ENCODE measurements at places on chromosomes 4 and X. TPM values are rescaled to one million over a fixed set of nuclear protein-coding genes. Genes with fewer than 3 reads are reported as not detected.

- DNase-seq, result no peak
Measured at GRCh38 chrX:15745179-15745578, 7.1 kb downstream of the CA5B start.

- no peak for DNase-seq
Measured at GRCh38 chrX:37722595-37722994, 37.0 kb downstream of the XK start.

GRCh38 chr4:170414961-170415360 lies 325.2 kb upstream of the AADAT start:
- no peak for DNase-seq

GRCh38 chrX:43656005-43656494 lies at the start of gene MAOA:
Gene MAOA, plus strand, starts transcription at chrX:43656299. Its CDS starts 43 bp downstream, at chrX:43656342.
- DNase-seq, result peak; percentile 15

DNA sequence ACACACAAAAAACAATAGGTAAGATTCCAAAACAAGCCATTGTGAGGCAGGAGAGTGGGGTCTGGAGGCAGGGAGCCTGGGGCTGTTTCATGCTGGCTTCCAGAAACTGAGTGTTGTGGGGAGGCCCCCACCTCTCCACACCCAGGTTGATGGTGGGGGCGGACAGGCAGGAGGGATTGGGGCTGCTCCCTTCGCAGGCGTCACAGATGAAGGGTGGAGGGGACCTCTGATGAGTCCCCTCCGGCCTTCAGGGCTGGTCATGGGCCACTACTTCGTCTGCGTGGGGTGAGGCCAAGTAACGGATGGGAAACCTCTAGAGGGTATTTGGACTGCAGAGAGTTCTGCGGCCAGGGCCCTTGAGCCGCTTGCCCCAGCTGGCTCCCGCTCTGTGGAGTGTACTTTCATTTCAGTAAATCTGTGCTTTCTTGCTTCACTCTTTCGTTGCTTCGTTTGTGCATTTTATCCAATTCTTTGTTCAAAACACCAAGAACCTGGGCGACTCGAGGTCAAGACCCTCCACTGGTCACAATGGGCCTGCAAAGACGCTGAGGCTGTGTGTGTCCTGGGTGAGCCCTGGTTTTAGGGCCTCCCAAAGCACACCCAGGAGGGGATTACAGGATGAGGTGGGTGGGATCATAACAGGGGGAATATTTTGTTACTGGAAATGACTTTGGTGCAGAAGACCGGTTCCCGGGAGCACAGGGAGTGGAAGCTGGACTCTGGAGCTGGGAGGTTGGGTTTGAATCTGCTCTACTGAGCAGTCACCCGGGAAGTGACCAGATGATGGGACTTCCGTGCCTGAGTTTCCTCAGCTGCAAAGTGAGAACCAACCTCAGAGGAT lies 83.7 kb upstream of the ADRA2C start:
- no peak for DNase-seq

DNA sequence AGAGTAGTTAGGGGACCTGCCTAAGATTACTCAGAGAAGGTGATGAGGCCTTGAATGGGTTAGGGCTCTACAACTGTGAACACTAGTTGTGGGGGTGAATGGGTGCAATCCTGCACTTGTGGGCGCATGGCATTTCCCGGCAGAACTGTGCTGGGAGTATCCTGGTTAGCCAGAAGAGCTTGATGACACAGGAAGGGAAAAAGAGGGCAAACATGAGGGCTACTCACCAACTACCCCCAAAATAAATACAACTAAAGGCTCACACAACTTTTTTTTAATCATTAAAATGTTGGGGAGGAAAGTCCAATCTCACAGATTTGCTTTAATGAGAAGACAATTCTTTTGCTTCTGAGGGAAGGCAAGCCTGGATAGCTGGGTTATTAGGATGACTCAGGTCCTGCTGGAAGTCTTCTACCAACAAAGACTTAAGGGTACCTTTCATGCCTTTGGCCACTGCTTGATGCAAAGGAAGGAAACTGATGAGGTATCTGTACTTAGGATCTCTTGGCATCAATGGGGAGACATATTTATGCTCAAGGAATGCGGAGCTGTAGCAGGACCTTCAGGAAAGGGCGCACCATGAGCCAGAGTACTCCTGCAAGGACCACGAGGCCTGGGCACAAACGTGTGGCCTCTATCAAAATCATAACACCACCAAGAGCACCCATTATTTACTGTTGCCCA lies 2.6 kb downstream of the PHKA2 start:
- DNase-seq, result no peak

DNA sequence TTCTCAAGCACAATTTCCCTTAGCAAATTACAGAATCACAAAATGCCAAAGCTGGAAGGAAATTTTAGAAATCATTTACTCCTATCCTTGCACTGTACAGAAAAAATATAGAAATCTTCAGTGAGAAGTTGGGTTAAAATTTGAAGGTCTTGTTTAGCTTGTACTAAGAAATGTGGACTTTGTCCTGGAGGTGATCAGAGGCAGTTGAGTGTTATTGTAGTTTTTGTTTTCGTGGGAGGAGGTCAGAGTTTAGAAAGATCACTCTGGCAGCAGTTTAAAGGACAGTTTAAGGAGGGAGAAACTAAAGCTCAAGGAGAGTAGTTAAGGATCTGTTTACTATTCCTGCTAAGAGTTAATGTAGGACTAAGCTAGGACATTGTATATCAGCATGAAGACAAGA lies 54.4 kb upstream of the CXorf51B start:
- no peak for DNase-seq

DNA sequence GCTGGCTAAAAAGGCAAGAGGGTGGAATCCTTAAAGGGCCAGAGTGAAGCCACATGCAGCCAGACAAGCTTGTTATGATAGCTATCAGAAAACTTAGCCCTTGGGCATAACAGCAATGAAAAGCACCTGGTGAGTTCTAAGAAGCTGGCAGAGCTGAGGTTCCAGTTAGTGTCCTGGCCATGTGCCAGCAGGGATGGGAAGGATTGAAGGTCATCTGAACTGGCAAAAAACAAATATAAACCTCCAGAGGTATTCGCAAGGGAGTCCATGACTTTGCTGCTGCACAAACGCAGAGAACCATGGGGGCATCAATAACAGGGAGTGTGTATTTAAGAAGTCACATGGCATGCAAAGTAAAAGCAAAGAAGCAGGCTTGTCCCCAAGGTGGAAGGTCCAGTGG lies 208.9 kb downstream of the FAM47A start:
- DNase-seq, result no peak

GRCh38 chrX:81957900-81958545 lies 756.1 kb downstream of the SH3BGRL start:
- no peak for DNase-seq

- DNase-seq, result peak; percentile 5
Measured at GRCh38 chrX:135484641-135485289, 35.7 kb upstream of the INTS6L start.

- no peak for DNase-seq
Measured at GRCh38 chr4:186234367-186234766, 7.1 kb downstream of the KLKB1 start.

DNA sequence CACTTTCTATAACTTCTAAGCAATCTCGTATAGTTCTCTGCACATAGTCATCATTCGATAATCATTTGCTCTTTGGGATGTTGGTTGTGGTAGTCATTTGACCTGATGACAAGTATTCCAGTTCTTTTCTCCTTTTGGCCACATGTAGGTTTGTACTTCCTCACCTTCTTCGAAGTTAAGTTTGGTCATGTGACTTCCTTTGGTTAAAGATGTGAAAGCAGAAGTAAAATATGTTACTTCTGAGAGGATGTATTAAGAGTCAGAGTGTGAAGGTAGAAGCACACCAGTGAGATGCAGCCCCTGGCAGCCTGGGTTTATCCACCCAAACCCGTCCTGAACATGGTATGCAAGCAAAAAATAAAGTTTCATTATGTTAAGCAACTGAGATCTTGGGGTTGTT lies 48.9 kb upstream of the ZNF518B start:
- DNase-seq, result no peak

DNA sequence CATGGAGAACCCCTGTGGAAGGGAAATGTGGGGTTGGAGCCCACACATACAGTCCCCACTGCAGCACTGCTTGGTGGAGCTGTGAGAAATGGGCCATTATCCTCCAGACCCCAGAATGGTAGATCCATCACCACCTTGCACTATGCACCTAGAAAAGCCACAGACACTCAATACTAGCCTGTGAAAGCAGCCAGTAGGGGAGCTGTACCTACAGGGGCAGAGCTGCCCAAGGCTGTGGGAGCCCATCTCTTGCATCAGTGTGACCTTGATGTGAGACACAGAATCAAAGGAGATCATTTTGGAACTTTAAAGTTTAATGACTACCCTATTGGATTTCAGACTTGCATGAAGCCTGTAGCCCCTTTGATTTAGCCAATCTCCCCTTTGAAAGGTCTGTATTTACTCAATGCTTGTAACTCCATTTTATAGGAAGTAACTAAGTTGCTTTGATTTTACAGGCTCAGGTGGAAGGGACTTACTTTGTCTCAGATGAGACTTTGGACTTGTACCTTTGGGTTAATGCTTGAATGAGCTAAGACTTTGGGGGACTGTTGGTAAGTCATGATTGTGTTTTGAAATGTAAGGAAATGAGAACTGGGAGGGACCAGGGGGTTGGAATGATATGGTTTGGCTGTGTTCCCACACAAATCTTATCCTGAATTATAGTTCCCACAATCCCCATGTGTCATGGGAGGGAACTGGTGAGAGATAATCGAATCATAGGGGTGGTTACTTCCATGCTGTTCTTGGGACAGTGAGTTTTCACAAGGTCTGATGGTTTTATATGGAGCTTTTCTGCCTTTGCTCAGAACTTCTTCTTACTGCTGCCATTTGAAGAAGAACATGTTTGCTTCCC lies 352.6 kb downstream of the INPP4B start:
- no peak for DNase-seq

DNA sequence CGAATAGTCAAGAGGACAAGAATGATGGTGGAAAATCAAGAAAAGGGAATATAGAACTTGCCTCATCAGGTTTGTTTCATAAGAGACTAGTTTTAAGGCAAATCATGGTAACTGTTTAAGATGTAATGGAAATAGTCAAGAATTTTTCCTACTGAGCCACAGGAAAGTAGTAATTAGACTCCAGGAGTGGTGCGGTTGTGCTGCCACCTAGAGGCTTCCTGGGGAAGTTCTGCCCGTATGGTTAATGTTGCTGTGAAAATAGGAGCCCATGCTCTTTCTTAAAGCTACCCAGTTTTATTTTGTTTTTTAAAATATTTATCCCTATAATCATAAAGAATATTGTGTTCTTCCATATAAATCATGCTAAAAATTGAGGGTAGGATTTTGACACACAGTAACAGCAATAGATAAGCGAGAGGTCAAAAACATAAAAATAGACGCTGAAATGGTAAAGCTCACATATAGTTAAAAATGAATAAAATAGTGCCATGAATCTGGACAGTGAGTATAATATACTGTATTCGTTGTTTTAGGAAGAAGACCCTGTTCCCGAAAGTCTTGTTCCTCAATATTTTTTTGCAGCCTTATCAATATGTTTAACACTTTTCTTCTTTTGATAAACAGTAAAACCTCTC lies 87.0 kb downstream of the PHOX2B start:
- DNase-seq, result peak; percentile 10

DNA sequence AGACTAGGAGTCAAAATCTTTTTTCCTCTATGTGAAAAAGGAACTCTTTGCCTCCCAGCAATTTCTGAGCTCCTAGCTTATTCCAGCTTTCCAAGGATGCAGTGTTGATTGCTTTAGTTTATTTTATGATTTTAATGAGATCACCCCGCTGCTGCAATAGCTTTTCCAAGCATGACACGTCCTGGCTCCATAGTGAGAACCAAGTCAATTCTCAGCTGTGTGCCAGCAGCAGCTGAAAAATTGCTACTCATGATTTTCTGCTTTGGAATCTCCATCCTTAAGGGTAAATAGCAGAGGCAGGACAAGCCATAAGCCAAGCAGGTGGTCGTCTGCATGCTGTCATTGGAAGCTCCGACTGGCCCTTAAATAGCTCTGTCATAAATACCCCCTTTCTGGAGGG lies 64.5 kb downstream of the FTHL17 start:
- no peak for DNase-seq

DNA sequence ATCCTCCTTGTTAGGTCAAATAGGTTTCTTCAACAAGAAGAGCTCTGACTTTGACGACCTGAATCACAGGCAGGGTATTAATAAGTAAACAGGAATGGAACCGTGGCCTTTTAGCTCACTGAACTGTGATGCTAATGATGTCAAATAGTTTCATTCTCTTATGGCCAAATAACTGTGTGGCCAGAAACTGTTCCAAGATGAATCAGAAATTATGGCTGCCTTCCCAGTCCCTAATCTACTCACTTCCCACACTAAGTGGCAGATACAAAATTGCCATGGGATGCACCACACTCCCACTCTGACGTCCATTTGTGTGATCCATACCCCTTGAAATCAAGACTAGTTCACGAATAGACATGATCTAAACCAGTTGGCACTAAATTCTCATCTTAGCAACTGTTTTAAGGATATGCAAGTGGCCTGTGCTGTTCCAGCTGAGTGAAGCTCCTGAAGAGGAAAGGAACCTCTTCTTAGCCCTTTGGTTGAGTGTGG lies 455.4 kb downstream of the IL15 start:
- peak; percentile 61 for DNase-seq

- DNase-seq, result no peak
Measured at GRCh38 chrX:109841257-109841656, 108.2 kb upstream of the ACSL4 start.

- no peak for DNase-seq
Measured at GRCh38 chr4:58739275-58739674, 1629.1 kb upstream of the IGFBP7 start.

DNA sequence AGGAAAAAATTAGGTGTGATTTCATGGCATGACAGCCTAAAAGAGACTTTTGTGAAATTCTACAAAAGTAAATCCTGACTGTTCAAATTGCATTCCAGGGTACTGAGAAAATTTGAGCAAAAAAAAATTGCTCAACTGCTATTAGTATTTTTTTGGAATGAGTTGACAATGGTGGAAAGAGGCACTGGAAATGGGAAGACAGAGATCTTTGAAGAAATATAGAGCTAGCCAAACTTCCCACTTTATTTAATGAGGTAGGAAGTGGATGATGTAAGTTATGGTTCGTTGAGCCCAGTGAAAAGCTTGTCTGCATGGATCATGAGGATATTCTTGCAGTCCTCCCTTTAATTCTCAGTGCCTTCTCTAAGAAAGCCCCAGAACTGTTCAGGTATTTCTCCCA lies 183.8 kb downstream of the PTTG2 start:
- DNase-seq, result no peak

- peak; percentile 85 for DNase-seq
Measured at GRCh38 chr4:123555233-123555806, 158.7 kb downstream of the SPRY1 start.

The NDST4 gene
- total RNA-seq, result not detected

The ZNF157 gene
- total RNA-seq, result not detected

The ZNF630 gene
- 2.3 TPM for total RNA-seq

The ERCC6L gene
- 4.7 TPM for total RNA-seq

The GATA1 gene
- total RNA-seq, result not detected

The CSTF2 gene
- 24.9 TPM for total RNA-seq

The RRH gene
- total RNA-seq, result 0.07 TPM

The RENBP gene
- 4.9 TPM for total RNA-seq

The SSX4 gene
- total RNA-seq, result not detected

The FHDC1 gene
- 0.04 TPM for total RNA-seq

The FAM149A gene
- total RNA-seq, result 0.40 TPM

The CTAG2 gene
- total RNA-seq, result not detected

The SHOX gene
- not detected for total RNA-seq
